ENCODE measurements at places on chromosomes 4 and X.

- DNase-seq: no peak
Measured at GRCh38 chr4:169164669-169165415, 105.9 kb downstream of the SH3RF1 start.

- DNase-seq: no peak
Measured at GRCh38 chr4:105998171-105999063, 103.1 kb downstream of the NPNT start.

GRCh38 chr4:13641084-13641483 lies 13.6 kb upstream of the BOD1L1 start:
- no peak for DNase-seq

- DNase-seq: no peak
Measured at GRCh38 chrX:39728852-39729598, 368.7 kb downstream of the BCOR start.

DNA sequence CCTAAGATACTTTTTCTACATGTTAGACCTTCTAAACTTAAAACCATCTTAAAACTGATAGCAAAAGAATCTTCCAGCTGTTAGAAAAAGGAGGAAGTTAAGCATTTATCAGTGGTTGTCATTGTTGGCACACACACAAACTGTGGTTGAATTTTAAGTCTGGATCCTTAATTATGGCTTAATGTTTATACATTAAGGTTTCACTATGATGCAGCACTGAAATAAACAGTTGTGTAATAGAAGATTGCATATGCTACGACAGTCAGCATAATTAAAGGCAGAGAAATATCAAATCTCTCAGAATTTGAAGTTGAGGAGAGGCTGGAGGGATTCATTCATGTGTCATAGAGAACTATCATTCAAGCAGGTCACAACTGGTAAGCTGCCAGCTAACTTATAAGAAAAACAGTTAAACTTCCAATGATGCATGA lies 32.3 kb downstream of the ADGRA3 start:
- DNase-seq: no peak

GRCh38 chr4:44100456-44100855 lies 348.2 kb downstream of the KCTD8 start:
- no peak for DNase-seq

DNA sequence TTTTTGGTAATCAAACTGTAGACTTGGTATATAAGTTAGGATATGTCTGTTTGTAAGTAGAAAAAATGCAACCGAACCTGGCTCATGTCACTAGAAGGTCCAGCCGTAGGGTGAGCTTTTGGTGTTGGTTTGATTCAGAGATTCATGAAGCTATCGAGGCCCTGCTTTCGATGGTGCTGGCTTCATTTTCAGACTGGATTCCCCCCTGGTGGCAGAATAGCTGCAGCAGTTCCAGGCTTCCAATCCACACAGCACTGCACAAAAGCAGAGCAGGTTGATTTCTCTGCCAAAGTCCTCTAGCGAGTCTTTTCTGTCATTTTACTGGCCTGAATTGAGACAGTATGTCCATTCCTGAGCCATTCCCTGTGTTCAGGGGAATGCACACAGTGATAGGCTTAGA lies 33.1 kb downstream of the PDK3 start:
- no peak for DNase-seq

- no peak for DNase-seq
Measured at GRCh38 chr4:110508827-110509710, 33.1 kb downstream of the ENPEP start.

- no peak for DNase-seq
Measured at GRCh38 chr4:151217326-151217725, 59.6 kb upstream of the PRSS48 start.

- no peak for DNase-seq
Measured at GRCh38 chr4:87804871-87805270, 5.5 kb downstream of the IBSP start.

DNA sequence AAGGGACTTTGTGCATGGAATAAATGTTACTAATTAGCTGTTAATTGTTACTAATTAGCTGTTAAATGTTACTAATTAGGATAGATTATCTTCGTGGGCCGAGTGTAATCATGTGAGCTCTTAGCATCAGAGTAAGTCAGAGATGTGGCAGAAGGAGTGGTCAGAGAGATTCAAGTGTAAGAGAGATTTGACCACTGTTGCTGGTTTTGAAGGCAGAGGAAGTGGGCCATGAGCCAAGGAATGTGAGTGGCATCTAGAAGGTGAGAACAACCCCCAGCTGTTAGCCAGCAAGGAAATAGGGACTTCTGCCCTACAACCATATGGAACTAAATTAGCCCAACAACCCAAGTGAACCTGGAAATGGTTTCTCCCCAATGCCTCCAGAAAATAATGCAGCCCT lies 28.2 kb downstream of the ODAPH start:
- no peak for DNase-seq

- DNase-seq: no peak
Measured at GRCh38 chr4:132646186-132646585, 502.9 kb upstream of the PCDH10 start.

GRCh38 chr4:39480902-39481695 lies 22.2 kb downstream of the LIAS start:
- no peak for DNase-seq

- DNase-seq: no peak
Measured at GRCh38 chr4:1793496-1793840, 375 bp downstream of the FGFR3 start.

- no peak for DNase-seq
Measured at GRCh38 chrX:145190801-145191389, 56.4 kb upstream of the SPANXN1 start.

- no peak for DNase-seq
Measured at GRCh38 chrX:12741416-12741815, 49.8 kb upstream of the PRPS2 start.

GRCh38 chrX:68508799-68509198 lies 9.9 kb downstream of the YIPF6 start:
- no peak for DNase-seq

DNA sequence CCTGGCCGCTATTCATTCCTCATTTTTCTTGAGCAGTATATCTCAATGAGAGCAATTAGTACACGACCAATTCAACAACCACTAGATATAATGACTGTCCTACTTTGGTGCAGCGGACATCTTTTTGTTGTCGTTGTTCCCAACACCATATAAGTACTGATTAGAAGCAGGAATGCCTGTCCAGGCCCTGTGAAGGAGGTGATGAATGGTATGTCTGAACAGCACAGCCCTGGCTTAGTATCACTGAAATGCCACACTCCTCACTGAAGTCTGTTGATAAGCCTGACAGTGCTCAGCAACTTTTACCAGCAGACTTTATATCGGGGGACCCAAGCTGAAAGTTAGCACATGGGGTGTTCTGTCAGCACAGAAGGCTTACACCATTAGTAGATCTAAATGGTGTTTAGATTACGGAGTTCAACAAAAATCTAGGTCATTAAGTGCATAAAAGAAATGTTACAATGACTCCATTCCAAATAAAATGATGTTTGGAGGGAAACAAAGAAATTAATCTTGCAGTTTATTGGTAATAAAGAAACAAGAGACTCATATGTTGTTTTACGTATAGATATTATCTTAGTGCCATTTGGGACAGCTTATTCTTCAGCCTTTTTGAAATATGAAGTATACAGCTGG lies 228.3 kb upstream of the TTC29 start:
- no peak for DNase-seq

DNA sequence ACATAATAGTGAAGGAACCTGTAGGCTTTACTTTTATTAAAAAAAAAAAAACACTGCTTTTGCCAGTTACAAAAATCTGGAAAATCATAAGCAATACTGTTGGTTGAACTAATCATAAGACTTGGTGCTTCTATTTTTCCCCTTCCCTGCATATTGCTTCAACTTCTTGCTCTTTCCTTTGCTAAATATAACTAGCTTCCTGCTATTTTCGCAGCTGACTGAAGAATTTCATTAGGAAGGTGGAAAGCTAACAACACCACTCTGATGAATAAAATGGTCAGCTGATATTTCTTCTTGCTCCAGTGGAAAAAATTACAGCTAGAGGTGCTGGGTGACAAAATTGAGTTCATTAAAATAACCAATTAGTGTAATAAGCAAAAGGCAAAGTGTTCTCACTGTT lies 39.3 kb downstream of the MEPE start:
- no peak for DNase-seq

DNA sequence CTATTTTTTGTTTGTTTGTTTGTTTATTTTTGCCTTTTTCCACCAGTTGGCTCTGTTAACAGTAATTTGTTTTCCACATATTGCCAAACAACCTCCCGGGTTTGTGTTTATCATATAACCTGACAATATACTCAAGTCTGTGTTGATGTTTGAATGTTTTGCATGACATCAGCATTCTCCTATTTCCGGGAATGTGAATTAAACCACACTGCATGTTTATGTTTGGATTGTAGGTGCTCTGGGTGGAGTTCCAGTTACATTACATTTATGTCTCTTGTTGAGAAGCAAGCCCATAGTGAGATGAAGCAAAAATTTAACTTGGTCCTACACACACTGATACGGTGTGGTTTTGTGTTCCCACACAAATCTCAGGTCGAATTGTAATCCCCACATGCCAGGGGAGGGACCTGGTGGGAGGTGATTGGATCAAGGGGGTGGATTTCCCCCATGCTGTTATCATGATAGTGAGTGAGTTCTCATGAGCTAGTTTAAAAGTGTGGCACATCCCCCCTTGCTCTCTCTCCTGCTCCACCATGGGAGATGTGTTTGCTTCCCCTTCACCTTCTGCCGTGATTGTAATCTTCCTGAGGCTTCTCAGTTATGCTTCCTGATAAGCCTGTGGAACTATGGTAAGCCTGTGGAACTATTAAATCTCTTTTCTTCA lies 54.4 kb upstream of the CLNK start:
- DNase-seq: no peak

DNA sequence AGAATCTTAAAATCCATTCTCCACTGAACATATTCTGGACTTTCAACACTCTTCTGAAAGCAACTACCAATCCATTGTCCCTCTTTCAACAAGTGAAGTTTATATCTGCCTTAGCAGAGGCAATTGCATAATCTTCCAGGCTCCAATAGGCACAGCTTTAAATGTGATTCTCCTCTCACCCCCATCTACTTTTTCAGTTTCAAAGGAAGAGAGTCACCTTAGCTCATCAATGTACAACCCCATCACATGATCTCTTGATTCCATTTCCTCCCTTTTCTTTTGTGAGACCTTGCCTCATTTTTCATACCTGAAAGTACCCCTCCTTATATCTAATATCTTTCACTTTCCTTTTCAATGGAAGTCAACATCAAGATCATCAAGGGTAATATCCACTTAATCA lies 921.7 kb upstream of the EPHA5 start:
- DNase-seq: no peak

- DNase-seq: no peak
Measured at GRCh38 chr4:136863756-136864155, 668.5 kb downstream of the PCDH18 start.

DNA sequence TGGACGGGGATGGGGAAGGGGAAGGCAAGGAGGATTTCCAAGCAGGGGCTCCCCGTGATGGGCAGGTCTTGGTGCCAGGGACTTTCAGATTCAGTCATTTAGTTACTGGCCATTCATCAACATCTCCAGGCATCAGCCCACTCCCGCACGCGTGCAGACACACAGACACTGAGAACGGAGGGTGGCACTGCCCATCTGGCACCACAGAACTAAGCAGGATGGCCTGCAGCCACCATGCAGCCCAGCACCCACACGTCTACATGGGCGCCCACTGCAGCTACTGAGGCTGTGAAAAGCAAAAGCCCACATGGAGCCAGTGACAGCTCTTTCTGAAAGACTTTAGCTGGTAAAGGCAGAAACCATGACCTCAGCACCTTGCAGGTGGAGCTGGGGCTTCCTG lies 176.1 kb upstream of the PSAPL1 start:
- no peak for DNase-seq

DNA sequence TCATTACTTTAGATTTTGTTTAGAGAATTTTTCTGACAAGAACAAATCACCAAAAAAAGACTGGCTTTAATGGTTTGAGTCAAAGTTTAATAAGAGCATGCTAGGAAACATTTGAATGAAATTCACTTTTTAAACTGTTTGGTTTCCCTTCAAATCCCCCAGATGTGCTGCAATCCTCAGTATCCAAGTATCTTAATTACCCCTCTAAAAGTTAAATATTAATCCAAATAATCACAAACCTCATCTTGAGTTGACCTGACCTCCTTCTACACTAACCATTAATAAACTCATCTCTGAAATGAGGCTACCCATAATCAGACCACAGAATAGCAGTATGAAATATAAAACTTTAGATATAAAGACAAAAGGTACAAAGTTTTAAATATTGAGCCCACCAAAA lies 10.1 kb downstream of the DHX15 start:
- no peak for DNase-seq

DNA sequence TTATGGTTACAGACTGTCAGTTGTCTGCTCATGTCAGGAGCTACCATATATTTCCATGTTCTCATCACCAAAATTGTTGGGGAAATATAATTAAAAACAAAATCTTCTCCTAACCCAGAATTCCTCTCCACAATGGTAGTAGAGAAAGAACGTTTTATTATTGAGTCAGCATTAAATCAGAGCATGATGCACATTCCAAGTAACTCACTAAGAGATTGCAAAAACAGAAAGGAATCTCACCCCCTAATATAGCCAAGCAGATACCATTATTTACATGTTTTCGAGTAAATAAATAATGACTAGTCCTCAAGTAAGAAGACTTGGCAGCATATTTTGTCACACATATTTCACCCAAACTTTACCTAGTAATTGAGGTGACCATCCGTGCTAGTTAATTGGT lies 36.2 kb upstream of the ARHGEF6 start:
- DNase-seq: no peak

DNA sequence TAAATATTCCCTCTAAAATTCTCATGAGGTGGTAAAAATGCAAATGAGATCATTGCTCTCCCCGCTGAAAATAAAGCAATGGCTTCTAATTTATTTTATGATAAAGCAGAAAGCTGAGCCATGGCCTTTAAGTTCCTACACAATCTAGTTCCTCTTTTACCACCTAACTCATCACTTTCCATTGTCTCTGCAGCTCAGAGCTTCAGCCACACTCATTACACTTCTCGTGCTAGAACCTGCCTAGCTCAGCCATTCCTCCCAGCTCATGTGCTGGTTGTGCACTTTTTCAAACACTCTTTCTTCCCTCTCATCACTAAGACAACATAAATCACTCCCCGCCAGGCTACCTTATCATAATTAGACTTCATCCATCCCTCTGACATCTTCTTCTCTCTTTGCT lies 1112.1 kb upstream of the PRKX start:
- no peak for DNase-seq

- DNase-seq: no peak
Measured at GRCh38 chr4:152938237-152938947, 2.3 kb downstream of the FHDC1 start.

DNA sequence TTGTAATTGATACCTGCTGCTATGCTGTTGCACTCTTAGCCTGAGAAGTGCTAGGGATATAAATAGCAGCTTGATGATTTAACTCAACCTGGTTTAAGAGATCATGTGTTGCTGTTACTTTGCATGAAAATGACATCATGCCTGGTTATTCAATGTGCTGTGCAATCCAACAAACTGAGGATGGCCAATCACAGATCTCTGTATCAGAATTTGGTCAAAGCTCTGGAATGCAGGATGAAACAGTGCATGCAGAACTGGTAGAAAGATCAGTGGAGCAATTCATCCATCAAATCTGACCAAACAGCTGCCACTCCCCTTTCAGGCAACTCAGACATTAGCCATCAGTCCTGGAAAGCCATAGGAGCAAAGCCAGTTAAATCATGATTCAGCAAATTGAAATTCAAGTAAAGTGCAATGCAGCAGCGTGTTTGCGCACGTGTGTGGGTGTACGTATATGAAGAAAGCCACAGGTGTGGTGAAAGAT lies 160.3 kb upstream of the RASGEF1B start:
- no peak for DNase-seq

GRCh38 chr4:118190903-118191302 lies 156.6 kb downstream of the NDST3 start:
- no peak for DNase-seq

- DNase-seq: no peak
Measured at GRCh38 chr4:26782168-26782829, 78.3 kb upstream of the STIM2 start.

Measured in SHP77 treated with DMSO at 0.1 percent for 48 hours (cell line).